ENCODE measurements at places on chromosomes 13 and 19. TPM values are rescaled to one million over a fixed set of nuclear protein-coding genes. Genes with fewer than 3 reads are reported as not detected.

Gene LYL1
- total RNA-seq, result 0.68 TPM

Gene SYNGR4
- not detected for total RNA-seq

Gene RGL3
- 0.21 TPM for total RNA-seq

Gene PABPC3
- total RNA-seq, result 0.21 TPM

Gene FGF22
- total RNA-seq, result not detected

Gene FSD1
- 0.07 TPM for total RNA-seq

Gene SOX1
- total RNA-seq, result not detected

Gene CLC
- not detected for total RNA-seq

Gene RASA3
- 1.0 TPM for total RNA-seq

Gene OR7A5
- not detected for total RNA-seq

Gene DMKN
- 142 TPM for total RNA-seq

Gene HNRNPA1L2
- 4.3 TPM for total RNA-seq

Gene URAD
- not detected for total RNA-seq

Gene CEACAM3
- not detected for total RNA-seq

Gene EPS8L1
- total RNA-seq, result 96.7 TPM

Gene TUBA3C
- not detected for total RNA-seq

Gene SLC17A7
- total RNA-seq, result not detected

Data from nasal cavity respiratory epithelium epithelial cell of viscerocranial mucosa (primary cell).